CD4-positive, CD25-positive, alpha-beta regulatory T cell (primary cell): ENCODE measurements at places on chromosomes 1 and 21. TPM values are rescaled to one million over a fixed set of nuclear protein-coding genes. Genes with fewer than 3 reads are reported as not detected.

Gene LRRC39
- 1.6 TPM for total RNA-seq

GRCh38 chr1:236356141-236356540, 37.9 kb upstream of the EDARADD start:
- no peak for DNase-seq

- DNase-seq = no peak
Measured at GRCh38 chr1:45887156-45887842, 83.9 kb downstream of the MAST2 start.

GRCh38 chr1:204763773-204764427, 78.4 kb upstream of the LRRN2 start:
- peak; percentile 78 for DNase-seq

Gene OR2T10
- total RNA-seq = not detected

- no peak for DNase-seq
Measured at GRCh38 chr1:230283678-230284077, 142.5 kb downstream of the PGBD5 start.

- no peak for DNase-seq
Measured at GRCh38 chr21:39182016-39182415, 1.2 kb downstream of the PSMG1 start.

Gene HHAT
- 6.0 TPM for total RNA-seq
